ENCODE measurements at places on chromosomes 11 and 22.

DNA sequence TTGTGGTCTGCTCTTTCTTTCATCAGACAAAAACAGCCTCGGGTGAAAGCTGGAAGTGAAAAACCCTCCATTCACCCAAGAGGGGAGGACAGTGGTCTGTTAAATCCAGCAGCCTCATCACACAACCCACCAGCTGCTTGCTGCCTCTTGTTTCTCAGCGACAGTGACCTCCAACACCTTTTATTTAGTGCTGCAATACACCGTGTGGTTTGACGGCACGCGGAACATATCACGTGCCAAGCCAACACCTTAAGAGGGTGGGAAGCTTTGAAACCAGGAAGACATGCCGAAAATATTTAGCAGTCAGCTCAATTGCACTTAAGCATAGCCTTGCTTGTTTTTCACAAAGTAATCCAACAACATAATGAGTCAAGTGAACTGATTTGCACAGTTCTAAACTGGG is 39.8 kb upstream of the POGLUT3 start:
- no peak for DNase-seq

GRCh38 chr11:129331217-129331616 is 44.4 kb upstream of the BARX2 start:
- no peak for DNase-seq

DNA sequence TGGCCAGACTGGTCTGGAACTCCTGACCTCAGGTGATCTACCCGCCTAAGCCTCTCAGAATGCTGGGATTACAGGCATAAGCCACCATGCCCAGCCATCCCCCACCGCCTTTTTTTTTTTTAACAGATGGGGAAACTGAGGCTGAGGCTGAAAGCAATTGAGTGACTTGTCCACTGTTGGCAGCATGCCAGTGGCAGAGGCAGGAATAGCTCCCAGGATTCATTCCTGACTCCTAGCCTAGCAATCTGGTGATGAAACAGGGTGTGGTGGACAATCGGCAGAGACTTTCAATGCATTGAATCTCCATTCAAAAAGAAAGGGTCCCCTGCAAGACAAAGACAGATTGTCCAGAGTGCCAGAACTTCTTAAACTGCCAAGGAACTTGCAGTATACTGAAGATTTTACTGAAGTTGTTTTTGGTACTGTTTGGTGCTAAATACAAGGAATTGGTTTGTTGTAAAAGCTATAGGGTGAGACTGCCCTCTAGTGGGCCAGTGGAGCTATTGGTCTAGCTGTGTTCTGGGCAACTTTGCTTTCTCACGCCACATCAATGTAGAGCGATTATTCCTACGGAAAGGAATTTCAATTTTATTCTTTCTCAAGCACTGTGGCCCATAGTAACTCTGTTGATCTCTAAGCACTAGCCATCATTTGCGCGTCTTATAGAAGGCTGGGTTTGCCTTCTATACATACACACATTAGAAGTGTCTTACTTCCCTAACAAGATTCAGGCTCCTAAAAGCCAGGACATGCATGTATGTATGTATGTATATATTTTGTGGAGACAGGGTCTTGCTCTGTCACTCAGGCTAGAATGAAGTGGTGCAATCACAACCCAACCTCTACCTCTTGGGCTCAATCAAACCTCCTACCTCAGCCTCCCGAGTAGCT is 21.0 kb downstream of the C22orf31 start:
- DNase-seq = peak; percentile 4

DNA sequence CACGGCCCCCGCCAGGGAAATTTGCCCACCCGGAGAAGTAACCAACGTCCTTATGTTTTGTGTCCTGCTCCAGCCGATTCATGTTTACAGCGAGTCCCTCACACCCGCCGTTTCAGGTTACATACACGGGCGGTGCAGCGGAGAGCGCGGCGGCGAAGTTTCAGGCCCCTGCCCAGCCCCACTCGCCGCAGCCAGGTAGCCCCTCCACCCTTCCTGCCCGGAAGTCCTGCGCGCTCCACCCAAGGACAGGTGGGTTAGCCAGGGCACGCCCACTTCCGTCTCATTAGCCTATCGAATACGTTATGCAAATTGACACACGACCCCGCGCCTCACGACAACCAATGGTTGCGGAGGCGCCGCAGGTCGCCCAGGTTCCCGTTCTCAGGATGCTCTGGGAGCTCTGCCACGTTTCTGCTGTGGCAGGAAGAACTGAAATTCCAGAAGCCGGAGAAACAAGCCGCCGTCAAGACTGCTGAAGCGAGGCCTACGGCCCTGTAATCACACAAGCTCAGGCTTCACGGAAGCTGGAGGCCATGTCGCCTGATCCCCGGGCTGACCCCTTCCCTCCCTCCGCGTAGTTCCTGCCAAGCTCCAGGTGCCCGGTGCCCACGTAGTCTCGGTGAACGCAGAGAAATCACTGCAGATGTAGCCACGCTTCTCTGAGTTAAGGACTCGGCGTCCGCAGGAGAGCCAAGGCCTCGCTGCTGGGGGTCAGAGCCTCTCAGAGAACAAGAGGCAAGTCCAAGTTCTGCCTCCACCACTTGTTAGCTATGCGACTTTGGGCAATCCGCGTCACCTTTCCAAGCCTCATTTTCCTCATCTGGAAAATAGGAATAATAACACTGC is 22.4 kb upstream of the MYH9 start:
- DNase-seq = no peak

GRCh38 chr11:117554601-117555333 is 227.1 kb downstream of the CEP164 start:
- no peak for DNase-seq

DNA sequence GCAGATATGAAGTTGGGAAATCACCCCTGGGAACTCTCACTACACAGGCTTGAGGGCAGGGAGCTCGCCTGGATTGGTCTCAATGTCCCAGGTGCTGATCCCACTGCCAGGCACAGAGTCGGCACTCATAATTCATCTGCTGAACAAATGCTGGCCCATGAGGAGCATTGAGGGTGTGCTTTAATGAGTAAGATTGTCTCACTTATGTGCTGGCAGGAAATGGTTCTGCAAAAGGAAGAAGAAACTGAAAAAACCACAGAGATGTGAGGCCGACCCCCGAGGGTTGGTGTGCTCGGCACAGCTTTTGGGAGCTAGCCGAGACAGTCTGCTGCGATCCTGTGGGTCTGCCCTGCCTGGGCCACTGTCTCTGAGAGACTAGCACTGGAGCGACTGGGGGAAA is 9.4 kb downstream of the PLAAT2 start:
- DNase-seq = peak; percentile 56

- no peak for DNase-seq
Observed at GRCh38 chr11:112655371-112655770, 305.8 kb upstream of the NCAM1 start.

- DNase-seq = no peak
Observed at GRCh38 chr11:58395581-58395980, 11.1 kb downstream of the OR5B3 start.

DNA sequence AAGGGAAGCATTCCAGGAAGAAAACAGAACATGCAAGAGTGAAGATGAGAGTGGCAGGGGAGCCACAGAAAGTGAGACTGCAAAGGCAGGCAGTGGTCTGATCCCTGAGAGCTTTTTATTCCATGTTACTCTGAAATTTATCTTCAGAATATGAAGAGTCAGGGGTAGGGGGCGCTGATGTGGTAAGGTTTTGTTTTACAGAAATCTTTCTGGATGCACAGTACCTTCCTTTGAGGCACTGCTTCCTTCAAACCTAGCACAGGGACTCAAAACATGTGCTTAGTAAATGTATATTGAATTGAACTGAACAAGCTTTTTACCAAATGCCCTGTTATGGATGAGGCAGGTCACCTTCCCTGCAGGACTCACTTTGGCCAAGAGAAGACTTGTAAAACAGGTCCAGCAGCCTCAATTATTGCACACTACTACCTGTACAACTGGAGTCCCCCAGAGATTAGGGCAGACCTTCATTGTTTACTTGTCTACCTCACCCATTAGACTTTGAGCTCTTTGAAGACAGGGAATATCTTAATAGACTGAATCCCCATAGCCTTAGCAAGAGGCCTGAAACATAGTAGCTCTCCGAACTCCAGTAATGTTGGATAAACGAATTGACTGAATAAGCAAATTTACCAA is 2.2 kb downstream of the PAK1 start:
- no peak for DNase-seq

DNA sequence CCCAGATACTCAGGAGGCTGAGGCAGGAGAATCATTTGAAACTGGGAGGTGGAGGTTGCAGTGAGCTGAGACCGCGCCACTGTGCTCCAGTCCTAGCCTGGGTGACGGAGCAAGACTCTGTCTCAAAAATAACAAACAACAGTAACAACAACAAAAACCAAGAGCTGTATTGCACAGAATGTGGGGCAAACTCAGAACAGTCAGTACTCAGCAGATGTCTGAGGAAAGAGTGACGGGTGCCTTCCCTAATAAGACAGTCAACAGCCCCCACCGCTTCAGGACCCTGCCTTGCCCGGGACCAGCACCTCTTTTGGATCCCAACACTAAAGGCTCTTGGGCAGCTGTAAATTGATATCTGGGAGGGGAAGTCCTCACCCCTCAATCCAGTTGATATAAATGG is 40.3 kb downstream of the RIBC2 start:
- DNase-seq = no peak

- no peak for DNase-seq
Observed at GRCh38 chr11:35478471-35479091, 46.8 kb downstream of the PAMR1 start.

- DNase-seq = no peak
Observed at GRCh38 chr22:38292694-38293093, 19.9 kb upstream of the TMEM184B start.

DNA sequence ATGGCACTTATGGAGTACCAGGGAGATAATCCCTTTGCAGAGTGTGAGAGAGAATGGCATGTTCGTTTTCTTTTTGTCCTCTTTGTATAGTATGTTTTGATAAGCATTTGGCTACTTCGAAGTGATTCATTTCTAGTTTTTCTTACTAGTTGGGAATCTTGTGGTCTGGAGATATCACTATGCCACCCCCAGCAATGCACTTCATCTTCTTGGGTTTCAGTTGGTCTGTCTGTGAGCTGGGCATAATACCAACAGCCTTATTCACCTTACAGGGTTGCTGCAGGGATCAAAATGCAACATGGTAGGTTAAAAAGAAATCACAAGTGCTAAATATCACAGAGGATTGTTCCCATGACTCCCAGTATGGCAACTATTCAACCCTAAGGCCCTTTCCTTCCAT is 387.8 kb upstream of the CADM1 start:
- no peak for DNase-seq

GRCh38 chr11:75238595-75239440 is 1.8 kb upstream of the TPBGL start:
- DNase-seq = no peak

GRCh38 chr11:34959770-34960169 is 43.4 kb downstream of the PDHX start:
- no peak for DNase-seq

DNA sequence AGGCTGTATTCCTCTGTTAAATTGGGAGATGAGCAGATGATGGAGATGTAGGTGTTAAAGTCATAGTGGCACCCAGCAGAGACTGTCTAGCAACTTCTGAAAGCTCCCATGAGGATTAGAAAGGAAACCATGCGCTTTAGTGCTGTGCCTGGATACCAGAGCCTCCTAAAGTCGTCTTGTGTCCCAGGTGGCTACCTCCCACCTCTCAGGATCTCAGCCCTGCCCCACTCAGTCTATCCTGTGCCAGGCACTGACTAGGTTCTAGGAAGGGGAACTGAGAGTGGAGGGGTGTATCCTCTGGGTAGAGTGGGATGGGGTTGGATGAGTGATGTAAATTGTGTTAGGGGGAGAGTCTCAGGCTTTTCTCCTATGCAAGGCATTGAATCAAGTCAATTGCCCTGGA is 60.2 kb downstream of the KIAA1671 start:
- DNase-seq = no peak

DNA sequence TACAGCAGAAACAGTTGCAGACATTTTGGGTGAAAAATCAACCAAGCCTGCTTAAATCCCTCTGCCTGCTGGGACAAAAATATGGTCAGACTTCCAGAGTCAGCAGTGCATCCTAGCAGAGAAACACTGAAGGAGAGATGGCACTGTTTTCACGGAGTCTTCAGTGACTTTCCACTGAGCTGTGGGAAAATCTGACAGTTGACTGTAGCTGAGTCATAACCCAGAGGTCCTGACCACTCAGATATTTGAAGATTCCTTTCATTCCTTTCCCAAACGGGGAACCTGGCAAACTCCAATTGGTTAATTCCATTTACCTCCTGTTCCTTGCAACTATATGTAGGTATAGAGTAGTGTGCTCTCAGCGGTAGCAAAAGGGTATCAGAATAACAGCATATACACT is 20.9 kb upstream of the UPB1 start:
- DNase-seq = no peak

DNA sequence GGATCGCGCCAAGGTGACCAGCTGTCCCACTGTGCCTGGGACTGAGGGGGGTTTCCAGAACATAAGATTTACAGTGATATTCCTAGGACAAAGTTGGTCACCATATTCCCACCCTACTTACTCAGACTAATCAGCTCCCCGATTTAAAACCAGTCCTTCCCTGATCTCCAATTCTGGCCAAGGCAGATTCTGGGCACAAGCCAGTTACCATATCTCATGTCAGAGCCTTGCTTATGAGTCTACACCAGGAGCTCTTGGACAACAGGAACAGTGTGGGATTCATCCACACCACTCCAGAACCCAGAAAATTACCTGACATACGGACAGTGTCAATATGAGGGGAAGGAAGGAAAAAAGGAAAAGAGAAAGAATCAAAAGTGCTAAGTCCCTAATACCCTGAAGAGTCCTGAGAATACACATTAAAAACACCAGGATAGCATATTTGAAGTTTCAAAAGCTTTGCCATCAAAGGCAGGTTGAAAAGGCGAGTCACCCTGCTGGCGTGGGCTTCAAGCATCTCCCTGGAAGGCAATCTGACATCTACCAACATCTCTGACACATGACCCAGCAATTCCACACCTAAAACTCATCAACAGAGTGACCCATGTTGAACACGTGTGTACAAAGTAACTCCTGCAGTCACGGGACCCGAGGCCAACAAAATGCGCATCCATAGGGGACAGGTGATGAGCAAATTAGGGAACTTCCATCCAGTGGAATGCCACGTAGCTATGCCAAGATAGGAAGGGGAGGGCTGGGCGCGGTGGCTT is 8.0 kb upstream of the IL2RB start:
- DNase-seq = no peak

GRCh38 chr11:33211153-33211552 is 46.0 kb upstream of the HIPK3 start:
- no peak for DNase-seq

DNA sequence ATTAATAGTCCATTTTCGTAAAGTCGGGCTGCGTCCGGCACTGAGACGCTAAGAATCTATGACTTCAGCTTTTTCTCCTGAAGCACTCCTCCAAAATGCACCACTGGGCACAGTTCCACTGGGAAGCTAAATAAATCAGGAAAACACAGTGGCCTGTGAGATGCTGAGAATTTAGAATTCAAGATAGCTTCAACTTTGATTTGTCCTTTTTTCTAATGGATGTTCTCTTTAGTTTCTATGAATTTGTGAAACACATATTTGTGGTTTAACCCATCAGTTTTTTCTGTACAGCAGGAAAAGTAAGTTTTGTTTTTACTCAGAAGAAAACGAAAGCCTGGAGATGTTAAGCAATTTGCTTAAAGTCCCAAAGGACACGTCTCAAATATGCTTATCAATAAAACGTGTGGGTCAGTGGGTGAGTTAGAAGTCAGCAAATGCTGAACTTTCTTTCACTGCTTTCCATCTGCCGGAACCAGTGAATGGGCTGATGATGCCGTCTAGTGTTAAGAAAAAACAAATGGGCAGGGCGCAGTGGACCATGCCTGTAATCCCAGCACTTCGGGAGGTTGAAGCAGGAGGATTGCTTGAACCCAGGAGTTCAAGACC is 40.7 kb upstream of the CLMP start:
- no peak for DNase-seq

GRCh38 chr11:89452780-89453179 is 38.4 kb downstream of the NOX4 start:
- no peak for DNase-seq

- DNase-seq = no peak
Observed at GRCh38 chr11:78270971-78271370, 82.3 kb downstream of the USP35 start.
